ENCODE measurements at places on chromosomes 12 and 14.

DNA sequence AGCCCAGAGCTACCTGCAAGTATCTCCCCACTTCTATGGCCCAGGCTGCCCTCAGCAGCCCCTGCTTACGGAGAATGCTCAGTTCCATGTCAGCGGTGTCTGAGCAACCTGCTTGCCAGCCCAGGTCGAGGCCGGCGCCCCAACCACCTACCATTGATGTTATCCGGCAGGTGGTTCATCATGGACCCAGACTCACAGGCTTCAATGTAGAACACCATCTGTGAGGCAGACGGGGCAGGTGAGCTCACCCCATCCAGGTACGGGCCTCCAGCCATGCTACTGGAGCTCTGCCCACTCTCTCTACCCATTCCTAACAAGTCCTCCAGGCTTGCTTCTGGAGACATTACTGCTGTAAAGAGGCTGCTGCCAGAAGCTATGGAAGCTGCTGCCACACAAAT is 35.8 kb downstream of the LGMN start:
- DNase-seq, result no peak

GRCh38 chr12:124586756-124587155 is 19.3 kb upstream of the NCOR2 start:
- DNase-seq, result no peak

DNA sequence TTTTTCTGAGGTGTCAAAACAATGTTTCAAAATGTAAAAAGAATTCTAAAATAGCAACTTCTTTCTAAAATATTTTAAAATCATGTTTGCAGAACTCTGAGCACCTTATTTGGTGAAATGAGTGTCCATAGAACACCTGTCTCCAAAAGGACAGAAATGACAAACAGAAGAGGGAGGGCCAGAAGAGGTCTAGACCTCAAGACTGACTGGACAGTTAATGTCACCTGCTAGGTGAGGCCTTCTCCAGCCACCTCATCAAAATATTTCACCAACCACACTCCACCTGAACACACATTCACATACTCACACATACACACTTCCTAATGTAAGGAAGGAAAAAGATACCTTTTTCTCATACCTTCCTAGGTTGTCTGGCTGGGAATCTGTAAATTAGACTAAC is 147.8 kb upstream of the PLEKHA5 start:
- no peak for DNase-seq

DNA sequence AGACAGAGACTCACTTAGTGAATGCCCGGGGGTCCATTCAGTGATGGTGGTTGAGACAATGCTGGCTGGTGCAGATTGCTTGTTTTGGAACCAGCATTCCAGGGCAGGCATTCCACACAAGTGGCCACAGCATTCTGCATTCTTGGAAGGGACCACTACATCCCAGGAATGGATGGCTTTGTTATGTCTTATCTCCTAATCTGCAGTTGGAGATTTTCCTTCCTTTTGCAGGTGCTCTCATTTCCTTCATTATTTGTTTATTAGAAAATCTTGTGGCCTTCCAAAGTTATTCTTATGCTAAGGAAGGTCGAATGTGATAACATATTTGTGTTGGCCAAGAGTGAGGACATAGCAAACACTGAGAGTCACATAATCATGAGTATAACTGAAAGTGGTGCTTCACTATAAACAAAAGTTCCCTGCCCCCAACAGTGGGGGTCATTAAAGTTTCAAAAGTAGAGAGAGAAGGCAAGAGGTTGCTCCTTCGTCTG is 66.0 kb downstream of the BMP4 start:
- DNase-seq, result no peak

GRCh38 chr14:93683226-93683625 is 105.1 kb downstream of the PRIMA1 start:
- no peak for DNase-seq

- no peak for DNase-seq
Measured at GRCh38 chr12:31005944-31006361, 67.7 kb upstream of the DDX11 start.

DNA sequence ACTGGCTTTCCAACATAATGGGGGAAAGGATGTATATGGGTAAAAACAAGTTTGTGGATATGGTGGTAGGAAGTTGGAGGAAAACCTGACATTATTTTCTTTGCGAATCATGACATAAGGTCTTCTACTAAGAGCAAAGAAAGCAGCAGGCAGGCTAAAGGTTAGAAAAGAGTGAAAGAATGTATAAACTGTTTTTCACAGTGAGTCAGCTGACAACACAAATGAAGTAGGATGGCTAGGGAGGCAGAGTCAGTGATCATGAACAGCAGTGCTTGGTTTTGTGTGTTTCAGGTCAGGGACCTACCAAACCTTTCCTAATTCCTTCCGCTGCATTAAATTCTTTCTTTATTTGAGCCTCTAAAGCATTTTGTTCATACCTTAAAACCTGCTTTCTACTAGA is 46.3 kb upstream of the CATSPERB start:
- no peak for DNase-seq

- DNase-seq, result no peak
Measured at GRCh38 chr14:81396113-81396512, 4.0 kb downstream of the STON2 start.

GRCh38 chr12:65800937-65801336 is 23.3 kb upstream of the HMGA2 start:
- DNase-seq, result no peak

- no peak for DNase-seq
Measured at GRCh38 chr12:120048263-120048662, 59.2 kb downstream of the BICDL1 start.

GRCh38 chr12:7142056-7142644 is 12.0 kb downstream of the CLSTN3 start:
- DNase-seq, result no peak

GRCh38 chr14:50003213-50004021 is 110.5 kb downstream of the ARF6 start:
- DNase-seq, result peak; percentile 59

DNA sequence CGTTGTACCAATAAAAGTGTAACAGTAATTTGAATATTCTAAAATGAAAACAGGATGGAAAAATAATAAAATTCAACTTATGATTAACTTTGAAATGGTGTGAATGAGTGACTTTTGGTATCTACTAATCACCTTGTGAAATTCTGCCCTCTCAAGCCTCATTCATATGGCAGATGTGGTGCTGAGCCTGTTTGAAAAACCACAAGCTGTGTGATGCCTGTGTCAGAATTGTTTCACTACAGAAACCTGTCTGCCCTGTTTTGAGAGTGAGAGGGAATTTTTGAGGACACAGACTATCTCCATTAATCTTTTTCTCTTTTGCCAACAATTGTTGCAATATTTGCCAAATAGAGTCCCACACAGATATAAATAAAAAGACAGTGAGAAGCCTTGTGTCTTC is 3.9 kb upstream of the RNU6-7 start:
- DNase-seq, result no peak

- DNase-seq, result no peak
Measured at GRCh38 chr12:45914090-45914489, 76.3 kb downstream of the SCAF11 start.

GRCh38 chr14:70239802-70240201 is 51.1 kb upstream of the SLC8A3 start:
- DNase-seq, result no peak

DNA sequence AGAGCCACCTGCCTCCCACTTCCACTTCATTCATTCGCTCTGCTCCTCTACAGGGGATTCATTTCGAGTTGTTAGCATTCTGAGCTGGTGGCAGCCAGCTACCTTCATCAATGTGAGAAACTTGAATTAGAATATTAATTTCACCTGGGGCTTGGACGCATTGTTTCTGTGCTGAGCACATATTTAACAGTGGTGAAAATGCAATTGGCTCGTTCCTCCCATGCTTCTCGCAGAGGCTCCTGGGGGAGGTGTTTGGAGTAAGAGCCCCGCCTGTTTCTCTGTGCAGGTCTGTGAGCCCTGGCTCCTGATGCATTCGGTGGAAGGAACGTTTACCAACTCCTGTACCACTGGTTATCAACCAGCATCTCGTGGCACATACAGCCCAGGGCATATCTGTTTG is 141.5 kb downstream of the AACS start:
- DNase-seq, result no peak

DNA sequence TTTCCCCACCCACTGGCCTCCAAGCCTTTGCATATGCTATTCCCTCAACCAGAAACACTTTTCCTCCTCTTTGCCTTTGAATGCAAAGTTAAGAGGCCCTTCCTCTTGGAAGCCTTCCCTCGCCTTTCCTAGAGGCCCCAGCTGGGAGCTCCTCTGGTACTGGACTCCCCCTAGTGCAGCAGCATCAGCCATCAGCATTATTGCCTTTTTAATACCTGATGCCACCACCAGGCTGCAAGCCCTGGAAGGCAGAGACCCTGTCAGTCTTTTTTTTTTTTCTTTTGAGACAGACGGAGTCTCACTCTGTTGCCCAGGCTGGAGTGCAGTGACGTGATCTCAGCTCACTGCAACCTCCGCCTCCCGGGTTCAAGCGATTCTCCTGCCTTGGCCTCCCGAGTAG is 19.1 kb upstream of the PLA2G1B start:
- DNase-seq, result no peak

- no peak for DNase-seq
Measured at GRCh38 chr12:65391711-65392110, 113.2 kb downstream of the MSRB3 start.

DNA sequence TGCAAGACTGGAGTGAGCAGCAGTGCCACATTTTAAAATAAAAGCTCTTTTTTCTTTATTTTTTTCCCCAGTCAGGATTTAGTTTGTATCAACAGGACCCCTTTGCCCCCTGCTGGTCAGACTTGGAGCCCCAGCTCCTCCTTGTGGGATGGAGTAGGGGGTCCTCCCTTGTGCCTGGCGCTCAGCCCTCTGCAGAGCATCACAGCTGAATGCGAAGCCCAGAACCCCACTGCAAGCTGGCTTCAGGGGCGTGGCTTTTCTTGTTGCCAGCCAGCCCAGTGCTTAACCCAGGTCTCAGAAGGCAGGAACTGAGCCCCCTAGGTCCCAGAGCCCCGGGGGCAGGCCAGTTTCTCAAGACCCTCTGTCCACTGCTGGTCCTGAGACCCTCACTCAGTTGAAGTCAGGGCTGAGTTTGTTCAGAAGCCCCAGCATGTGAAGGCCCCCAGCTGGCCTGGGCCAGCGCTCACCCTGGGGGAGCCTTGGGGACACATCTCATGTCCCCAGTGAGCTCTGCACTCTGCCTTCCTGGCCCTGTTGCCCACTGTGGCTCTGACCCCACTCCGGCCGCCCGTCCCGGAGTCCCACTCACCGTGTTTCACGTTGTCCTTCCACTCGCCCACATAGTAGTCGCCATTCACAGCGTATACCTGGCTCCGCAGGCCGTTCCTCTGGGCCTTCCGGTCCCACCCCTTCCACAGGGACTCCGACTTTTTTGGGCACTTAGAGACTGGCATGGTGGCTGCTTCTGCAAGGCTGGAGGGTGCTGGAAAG is 519 bp downstream of the MORN3 start:
- DNase-seq, result peak; percentile 40

GRCh38 chr14:56156096-56156495 is 37.9 kb downstream of the PELI2 start:
- no peak for DNase-seq

DNA sequence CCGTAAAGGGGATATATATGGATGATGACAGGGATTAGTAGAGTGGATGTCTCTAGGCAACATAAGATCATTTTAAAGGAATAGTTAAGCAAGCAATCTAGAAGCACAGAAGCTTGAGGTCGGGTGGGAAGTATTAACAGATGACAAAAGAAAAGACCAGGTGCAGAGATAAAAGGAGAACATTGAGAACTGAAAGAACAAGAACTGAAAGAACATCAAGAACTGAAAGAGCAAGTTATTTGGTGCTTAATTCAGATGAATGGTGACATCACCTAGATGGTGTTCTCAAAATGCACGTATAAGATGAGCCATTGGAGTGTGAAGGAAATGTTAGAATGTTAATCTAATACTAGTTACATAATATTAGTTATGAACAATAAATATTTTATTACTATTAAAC is 224.0 kb upstream of the PDE3A start:
- no peak for DNase-seq

GRCh38 chr12:14956024-14956891 is 5.1 kb downstream of the ARHGDIB start:
- DNase-seq, result no peak

GRCh38 chr12:43348221-43348620 is 203.8 kb downstream of the ADAMTS20 start:
- no peak for DNase-seq

DNA sequence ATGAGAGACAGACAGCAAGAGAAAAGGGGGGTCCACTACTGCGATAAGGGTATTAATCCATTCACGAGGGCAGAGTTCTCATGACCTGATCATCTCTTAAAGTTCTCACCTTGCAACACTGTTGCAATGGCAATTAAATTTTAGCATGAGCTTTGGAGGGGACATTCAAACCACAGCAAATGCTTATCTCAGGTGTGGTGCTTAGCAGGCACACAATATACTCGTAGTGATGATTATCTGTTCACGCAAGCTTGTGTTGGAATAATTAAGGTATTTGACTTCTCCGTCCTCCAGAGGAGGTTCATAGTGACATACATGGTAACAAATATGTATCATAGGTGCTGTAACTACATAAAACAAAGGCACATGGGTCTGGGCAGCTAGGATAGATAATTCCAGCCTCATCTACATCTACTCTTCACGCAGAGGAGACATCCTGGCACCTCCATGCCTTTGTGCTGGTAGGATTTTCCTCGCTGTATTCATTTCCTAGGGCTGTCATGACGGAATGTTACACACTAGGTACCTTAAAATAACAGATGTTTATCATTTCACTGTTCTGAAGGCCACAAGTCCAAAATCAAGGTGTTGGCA is 221.2 kb downstream of the RBM19 start:
- no peak for DNase-seq

DNA sequence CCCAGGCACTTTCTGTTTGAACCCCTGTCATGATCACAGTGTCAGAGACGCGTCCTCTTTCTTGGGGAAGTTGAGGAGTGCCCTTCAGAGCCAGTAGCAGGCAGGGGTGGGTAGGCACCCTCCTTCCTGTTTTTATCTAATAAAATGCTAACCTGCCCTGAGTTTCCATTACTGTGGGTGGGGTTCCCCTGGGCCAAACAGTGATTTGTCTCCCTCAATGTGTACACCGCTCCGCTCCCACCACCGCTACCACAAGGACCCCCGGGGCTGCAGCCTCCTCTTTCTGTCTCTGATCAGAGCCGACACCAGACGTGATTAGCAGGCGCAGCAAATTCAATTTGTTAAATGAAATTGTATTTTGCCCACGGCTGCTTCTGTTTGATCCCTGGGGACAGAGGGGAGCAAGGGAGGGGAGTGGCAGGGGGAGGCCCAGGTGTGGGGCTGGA is 5.1 kb downstream of the SHMT2 start:
- no peak for DNase-seq

GRCh38 chr12:126480451-126480850 is 1415.2 kb downstream of the AACS start:
- no peak for DNase-seq

GRCh38 chr12:132211816-132212215 is 67.6 kb downstream of the NOC4L start:
- no peak for DNase-seq

DNA sequence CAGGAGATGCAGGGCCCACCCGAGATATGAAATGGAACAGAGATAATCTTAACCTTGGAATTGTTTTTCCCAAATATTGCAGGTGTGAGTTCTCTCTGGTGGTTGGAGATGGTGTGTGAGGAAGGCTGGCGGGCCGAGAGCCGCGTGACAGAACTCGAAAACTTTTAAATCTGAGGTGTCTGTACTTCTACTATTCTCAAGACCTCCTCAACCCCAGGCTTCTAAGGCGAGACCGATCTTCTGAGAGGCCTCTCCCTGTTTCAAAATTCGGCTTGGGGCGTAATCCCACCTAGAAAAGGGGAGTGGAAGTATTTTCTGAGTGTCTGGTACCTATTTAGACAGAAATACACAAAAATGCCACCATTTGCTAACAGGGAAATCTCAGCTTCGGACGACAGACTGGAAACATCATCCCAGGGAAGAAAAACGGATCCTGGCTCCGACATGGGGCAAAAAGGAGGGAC is 611 bp downstream of the SARNP start:
- no peak for DNase-seq

- DNase-seq, result no peak
Measured at GRCh38 chr14:52824462-52824861, 33.1 kb upstream of the GNPNAT1 start.

Data from stimulated activated CD4-positive, alpha-beta T cell treated with anti-CD3 and anti-CD28 coated beads, TNF-alpha, amount 100 ng/mL, for 1 hour (primary cell).